NB4 (cell line): ENCODE measurements at places on chromosomes 2 and 18.

GRCh38 chr18:38237796-38238195 lies 672.2 kb upstream of the CELF4 start:
- DNase-seq = no peak

GRCh38 chr2:29307519-29307918 lies 192.3 kb downstream of the CLIP4 start:
- DNase-seq = no peak

DNA sequence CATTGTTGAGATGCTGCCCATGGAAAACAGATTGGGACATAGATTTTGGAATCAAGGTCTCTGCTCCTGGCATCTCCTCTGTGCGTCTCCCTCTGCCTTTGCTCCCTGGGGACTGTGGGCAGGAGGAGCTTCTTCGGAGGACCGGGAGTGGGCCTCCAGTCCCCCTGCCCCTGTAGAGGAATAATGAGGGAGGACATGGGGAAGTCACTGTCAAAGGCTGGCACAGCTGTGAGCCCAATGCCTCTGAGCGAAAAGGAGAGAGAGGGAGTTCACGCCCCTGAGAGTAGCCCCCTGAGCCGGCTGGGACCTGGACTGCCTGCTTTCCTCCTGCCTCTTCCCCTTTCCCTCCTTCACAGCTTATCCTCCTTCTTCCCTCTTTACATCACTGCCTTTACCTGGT lies 195.0 kb downstream of the LOXHD1 start:
- DNase-seq = no peak

DNA sequence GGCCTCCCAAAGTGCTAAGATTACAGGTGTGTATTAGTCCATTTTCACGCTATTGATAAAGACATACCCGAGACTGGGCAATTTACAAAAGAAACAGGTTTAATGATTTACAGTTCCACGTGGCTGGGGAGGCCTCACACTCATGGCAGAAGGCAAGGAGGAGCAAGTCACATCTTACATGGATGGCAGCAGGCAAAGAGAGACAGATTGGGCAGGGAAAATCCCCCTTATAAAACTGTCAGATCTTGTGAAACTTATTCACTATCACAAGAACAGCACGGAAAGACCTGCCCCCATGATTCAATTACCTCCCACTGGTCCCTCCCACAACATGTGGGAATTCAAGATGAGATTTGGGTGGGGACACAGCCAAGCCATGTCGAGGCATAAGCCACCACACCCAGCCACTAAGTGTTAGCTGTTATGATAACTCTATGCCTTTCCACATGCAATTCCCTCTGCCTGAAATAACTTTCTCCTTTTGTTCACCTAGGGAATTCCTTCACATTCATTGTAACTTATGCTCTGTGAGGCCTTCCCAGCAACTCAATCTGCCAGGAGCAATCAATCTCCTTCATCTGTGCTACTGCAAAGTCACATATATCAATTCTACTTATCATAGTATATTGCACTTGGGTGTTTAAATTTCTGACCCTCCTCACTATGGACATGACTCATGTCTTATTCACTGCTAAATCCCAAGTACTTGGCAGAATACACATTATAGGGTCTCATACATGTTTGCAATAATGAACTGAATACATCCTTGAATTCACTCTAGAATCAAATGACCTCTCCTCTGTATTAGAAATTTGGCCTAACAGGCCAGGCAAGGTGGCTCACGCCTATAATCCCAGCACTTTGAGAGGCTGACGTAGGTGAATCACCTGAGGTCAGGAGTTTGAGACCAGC lies 7.4 kb downstream of the MCEE start:
- DNase-seq = no peak

GRCh38 chr2:79627237-79627636 lies 114.4 kb downstream of the CTNNA2 start:
- DNase-seq = peak; percentile 62
